ENCODE measurements at places on chromosomes 11 and 22. TPM values are rescaled to one million over a fixed set of nuclear protein-coding genes. Genes with fewer than 3 reads are reported as not detected.
A peak's percentile ranks its signal among the peaks of the same experiment; 100 is the strongest.

GRCh38 chr11:12524865-12525264 is 147.5 kb downstream of the PARVA start:
- DNase-seq = no peak
- no peak overlapping the region for H3K4me3 ChIP-seq
- peak overlapping the region; percentile 53 for H3K27ac ChIP-seq
- H3K36me3 ChIP-seq = no peaks in the 10 kb centered on the region
- no peaks in the 10 kb centered on the region for H3K27me3 ChIP-seq

- H3K27ac ChIP-seq = no peak overlapping the region
- no peak overlapping the region for H3K4me3 ChIP-seq
- no peaks in the 10 kb centered on the region for H3K36me3 ChIP-seq
- no peaks in the 10 kb centered on the region for H3K4me1 ChIP-seq
These were observed 157.7 kb downstream of the TTC17 start for GRCh38 chr11:43516316-43516850.

DNA sequence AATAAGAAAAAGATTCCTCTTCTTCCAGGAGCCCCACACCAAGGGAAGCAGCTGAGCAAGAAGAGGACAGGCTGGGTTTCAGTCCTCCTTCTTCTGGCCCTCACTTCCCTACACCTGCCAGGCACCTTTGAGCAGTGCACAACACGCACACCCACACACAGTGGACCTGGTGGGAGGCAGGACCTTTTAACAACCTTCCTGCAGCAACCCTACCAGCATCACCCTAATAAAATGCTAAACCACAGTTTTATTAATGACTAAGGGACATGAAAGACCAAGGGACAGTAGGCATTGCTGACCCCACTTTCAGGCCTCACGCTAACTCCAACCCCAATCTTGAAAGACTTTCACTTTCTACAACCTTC is 12.2 kb downstream of the ARAP1 start:
- no peaks in the 10 kb centered on the region for H3K36me3 ChIP-seq
- no peak overlapping the region for H3K27ac ChIP-seq
- no peaks in the 10 kb centered on the region for H3K27me3 ChIP-seq
- DNase-seq = no peak
- H3K4me3 ChIP-seq = no peak overlapping the region

DNA sequence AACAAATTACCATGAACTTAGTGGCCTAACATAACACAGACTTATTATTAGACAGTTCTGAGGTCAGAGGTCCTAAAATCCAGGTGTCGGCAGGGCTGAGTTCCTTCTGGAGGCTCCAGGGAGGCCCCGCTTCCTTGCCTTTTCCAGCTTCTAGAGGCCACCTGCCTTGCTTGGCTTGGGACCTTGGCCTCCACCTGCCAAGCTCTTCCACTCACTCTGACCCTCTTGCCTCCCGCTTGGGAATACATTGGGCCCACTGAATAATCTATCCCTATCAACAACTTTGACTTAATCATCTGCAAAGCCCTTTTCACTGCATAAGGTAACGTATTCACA is 3.2 kb upstream of the MS4A10 start:
- no peaks in the 10 kb centered on the region for H3K4me1 ChIP-seq
- no peaks in the 10 kb centered on the region for H3K36me3 ChIP-seq
- H3K27ac ChIP-seq = no peak overlapping the region
- DNase-seq = no peak
- H3K4me3 ChIP-seq = no peak overlapping the region

- H3K4me1 ChIP-seq = no peaks in the 10 kb centered on the region
- no peak overlapping the region for H3K4me3 ChIP-seq
- no peaks in the 10 kb centered on the region for H3K36me3 ChIP-seq
- H3K27me3 ChIP-seq = no peaks in the 10 kb centered on the region
These were observed 74.3 kb upstream of the ARHGAP42 start for GRCh38 chr11:100612766-100613165.

- H3K27me3 ChIP-seq = no peaks in the 10 kb centered on the region
- H3K4me3 ChIP-seq = no peak overlapping the region
- no peaks in the 10 kb centered on the region for H3K4me1 ChIP-seq
- H3K27ac ChIP-seq = no peak overlapping the region
- no peak for DNase-seq
These were observed 6.8 kb downstream of the RNF214 start for GRCh38 chr11:117239295-117239694.

GRCh38 chr11:101269990-101270660 is 140.5 kb upstream of the PGR start:
- no peak for DNase-seq
- H3K27ac ChIP-seq = no peak overlapping the region
- no peak overlapping the region for H3K4me3 ChIP-seq
- no peaks in the 10 kb centered on the region for H3K36me3 ChIP-seq
- no peaks in the 10 kb centered on the region for H3K27me3 ChIP-seq

The TREH gene
- total RNA-seq = not detected

- no peak for DNase-seq
- no peaks in the 10 kb centered on the region for H3K36me3 ChIP-seq
- no peak overlapping the region for H3K4me3 ChIP-seq
- H3K27ac ChIP-seq = peak overlapping the region; percentile 27
These were observed 23.9 kb upstream of the LYVE1 start for GRCh38 chr11:10592331-10592730.

DNA sequence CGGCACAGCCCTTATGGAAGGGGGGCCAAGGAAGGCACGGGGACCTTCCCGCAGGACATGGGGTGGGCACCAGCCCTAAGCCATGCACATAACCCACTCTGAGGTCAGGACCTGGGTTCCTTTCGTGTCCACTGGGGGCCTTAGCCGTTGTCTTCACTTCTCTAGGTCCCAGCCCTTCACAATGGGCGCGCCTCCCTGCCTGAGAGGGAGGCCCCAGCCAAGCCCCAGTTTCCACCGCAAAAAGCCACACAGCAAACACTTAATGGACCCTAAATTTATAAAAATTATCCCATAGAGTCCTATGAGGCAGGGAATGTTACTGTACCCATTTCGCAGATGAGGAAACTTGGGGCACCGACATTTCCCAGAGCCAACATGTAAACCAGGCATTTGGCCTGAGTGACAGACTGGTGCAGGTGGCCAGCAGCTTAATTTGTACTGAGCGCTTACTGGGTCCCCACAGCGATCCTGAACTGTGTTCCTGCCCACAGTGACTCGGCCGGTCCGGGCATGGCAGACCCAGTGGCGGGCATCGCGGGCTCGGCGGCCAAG is 1.2 kb downstream of the GAS2L1 start:
- H3K27me3 ChIP-seq = no peaks in the 10 kb centered on the region
- H3K4me3 ChIP-seq = peak overlapping the region; percentile 77
- H3K27ac ChIP-seq = peak overlapping the region; percentile 80
- no peaks in the 10 kb centered on the region for H3K36me3 ChIP-seq

DNA sequence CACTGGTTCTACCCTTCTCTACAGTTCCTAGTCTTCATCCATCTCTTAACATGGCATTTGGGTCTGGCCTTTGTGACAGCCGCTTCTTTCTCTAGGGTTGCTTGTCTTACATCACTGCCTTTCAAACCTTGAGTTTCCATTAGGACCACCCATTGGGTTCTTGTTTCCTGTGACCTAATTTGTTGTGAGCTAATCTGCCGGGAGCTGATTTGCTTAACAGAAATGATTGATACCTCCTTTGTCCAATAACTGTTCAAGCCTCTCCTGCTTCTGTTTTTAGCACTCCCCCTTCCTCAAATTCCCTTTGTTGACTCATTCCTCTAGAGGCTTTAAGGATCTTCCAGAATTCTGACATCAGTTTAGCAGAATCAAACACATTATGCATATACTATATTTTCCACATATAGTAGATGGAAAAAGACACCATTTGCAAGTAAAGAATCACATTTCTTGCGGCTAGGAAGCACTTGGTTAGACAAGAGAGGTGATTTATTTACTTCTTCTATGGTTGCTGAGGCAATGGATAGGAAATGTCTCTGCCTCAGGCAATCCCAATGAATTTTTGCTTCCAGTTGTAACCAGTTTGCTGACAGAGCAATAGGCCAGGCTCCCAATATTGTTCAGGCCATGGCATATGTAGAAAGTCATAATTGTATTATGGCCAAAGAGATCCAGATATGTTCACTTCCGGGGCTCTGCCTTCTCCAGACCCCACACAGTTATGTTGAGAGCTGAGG is 130.7 kb downstream of the SNX19 start:
- H3K36me3 ChIP-seq = no peaks in the 10 kb centered on the region
- no peak overlapping the region for H3K27ac ChIP-seq
- no peaks in the 10 kb centered on the region for H3K27me3 ChIP-seq
- no peaks in the 10 kb centered on the region for H3K4me1 ChIP-seq
- H3K4me3 ChIP-seq = no peak overlapping the region

The ABCC8 gene
- not detected for total RNA-seq

- no peaks in the 10 kb centered on the region for H3K36me3 ChIP-seq
- H3K27ac ChIP-seq = no peak overlapping the region
- no peak for DNase-seq
- H3K4me3 ChIP-seq = no peak overlapping the region
- H3K4me1 ChIP-seq = no peaks in the 10 kb centered on the region
These were observed 407.3 kb downstream of the NXPE2 start for GRCh38 chr11:115085461-115086210.

DNA sequence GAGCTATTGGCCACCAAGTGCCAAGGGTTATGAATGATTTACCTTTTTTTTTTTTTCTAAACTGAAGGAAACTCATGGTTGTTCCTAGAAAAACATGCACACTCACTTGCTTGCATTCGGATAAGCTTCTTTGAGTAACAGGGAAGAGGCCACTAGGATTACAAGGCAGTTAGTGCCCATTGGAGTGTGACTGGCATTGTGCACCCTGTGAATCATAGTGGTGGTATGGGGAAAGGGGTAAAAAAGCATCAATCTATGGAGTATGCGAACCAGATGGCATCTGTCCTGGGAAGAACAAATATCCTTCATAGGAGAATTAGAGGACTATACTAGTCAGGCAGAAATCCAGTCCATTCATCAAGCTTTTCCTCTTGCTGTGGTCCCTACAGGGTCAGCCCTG is 24.2 kb downstream of the CD44 start:
- H3K36me3 ChIP-seq = no peaks in the 10 kb centered on the region
- no peak overlapping the region for H3K4me3 ChIP-seq
- H3K27me3 ChIP-seq = no peaks in the 10 kb centered on the region
- H3K4me1 ChIP-seq = peaks cover 22% of the 10 kb centered on the region

The GRIA4 gene
- total RNA-seq = 37.2 TPM

The FAM180B gene
- total RNA-seq = 0.30 TPM

The CRYBB2 gene
- total RNA-seq = not detected
